ENCODE measurements at places on chromosomes 2 and 18.

GRCh38 chr2:223941579-223942277 is 3.4 kb downstream of the WDFY1 start:
- peak; percentile 73 for DNase-seq

DNA sequence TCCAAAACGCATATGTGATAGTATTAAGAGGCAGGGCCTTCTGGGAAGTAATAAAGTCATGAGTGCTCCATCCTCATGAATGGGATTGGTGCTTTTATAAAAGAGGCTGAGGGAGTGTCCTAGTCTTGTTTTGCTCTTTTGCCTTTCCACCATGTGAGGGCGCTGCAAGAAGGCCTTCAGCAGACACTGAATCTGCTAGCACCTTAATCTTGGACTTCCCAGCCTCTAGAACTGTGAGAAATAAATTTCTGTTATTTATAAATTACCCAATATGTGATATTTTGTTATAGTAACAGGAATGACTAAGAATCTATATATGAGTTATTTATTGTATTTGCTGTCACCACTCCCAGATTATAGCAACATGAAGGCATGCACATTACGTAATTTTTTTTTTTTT is 63.5 kb downstream of the PLA2R1 start:
- no peak for DNase-seq

DNA sequence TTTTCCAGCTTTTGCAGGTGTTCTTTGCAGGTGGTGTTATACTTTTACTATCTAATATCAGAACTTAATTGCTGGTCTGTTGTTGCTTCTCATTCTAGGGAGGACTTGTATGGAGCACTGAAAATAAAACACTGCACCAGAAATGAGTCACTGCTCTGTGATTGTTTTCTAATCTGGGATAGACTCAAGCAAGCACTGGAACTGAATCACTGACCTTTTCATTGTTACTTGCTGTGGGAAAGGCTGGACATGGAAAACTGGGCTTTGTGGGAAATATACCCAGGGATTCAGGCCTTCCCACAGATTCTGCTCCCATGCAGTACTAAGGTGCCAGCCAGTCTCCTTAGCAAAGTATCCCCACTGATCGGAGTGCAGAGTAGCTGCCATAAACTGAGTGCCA is 470.0 kb upstream of the GCFC2 start:
- no peak for DNase-seq

GRCh38 chr2:69013142-69013839 is at the start of gene ANTXR1:
Gene ANTXR1, plus strand, starts transcription at chr2:69013179. Its CDS starts 321 bp downstream, at chr2:69013500.
- DNase-seq = no peak

- DNase-seq = no peak
Observed at GRCh38 chr18:76589316-76589715, 94.3 kb upstream of the ZNF516 start.

DNA sequence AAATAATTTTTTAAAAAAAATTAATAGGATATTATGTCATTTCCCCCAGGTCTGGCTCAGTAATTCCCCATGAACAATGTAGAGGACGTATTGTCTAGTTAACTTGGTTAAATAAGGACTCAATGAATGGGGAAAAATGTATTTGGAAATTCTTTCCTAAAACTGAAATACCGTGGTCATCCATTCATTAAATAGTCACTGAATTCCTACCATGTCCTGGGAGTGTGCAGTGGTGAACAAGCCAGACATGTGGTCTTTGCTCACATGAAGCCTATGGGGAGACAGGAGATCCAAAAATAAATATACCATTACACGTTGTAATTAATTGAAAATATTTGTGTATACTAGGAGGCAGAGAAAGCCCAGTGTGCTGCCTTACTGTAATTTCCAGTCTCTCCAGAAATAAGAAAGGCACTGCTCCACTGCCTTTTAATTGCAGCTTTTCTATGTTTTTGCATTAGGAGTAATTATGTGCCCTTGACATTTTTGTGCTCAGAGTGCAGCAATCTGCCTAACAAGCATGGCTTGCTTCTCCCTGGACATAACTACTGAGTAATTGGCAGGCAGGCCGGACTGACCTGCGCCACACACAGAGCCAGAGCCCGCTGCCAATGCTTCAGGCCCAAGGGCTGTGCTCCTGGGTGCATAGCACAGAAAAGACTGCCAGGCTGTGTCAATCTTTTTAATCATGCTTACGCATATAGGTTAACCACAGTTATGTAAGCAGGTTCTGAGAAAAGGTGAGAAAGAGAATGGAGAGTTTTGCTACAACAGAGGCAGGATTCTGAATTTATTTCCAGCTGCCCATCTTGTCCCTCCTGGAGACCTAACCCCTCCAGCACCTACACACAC is 22.2 kb upstream of the TTC39C start:
- no peak for DNase-seq

DNA sequence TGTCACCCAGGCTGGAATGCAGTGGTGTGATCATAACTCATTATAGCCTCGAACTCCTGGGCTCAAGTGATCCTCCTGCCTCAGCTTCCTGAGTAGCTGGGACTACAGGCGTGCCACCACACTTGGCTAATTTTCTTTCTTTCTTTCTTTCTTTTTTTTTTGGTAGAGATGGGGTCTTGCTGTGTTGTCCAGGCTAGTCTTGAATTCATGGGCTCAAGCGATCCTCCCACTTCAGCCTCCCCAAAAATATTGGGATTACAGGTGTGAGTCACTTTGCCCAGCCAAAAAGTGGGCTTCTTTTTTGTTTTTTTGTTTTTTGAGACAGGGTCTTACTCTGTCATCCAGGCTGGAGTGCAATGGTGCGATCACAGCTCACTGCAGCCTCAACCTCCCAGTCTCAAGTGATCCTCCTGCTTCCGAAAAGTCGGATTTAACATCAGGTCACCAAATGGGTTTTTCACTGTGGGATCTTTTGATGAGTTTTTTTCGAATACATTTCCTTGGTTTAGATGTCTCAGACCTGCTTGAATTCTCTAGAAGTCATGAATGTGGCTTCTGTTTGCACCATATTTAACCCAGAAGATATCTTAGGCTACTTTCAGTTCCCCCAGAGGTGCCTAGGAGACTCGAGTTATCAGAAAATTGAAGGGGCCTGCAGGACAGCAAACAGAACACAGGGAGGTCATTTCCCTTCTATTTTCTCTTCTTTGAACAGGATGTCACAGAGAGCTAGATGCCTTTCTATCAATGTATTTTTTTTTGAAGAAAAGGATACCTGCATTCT is 8.9 kb downstream of the RAB31 start:
- DNase-seq = peak; percentile 35

DNA sequence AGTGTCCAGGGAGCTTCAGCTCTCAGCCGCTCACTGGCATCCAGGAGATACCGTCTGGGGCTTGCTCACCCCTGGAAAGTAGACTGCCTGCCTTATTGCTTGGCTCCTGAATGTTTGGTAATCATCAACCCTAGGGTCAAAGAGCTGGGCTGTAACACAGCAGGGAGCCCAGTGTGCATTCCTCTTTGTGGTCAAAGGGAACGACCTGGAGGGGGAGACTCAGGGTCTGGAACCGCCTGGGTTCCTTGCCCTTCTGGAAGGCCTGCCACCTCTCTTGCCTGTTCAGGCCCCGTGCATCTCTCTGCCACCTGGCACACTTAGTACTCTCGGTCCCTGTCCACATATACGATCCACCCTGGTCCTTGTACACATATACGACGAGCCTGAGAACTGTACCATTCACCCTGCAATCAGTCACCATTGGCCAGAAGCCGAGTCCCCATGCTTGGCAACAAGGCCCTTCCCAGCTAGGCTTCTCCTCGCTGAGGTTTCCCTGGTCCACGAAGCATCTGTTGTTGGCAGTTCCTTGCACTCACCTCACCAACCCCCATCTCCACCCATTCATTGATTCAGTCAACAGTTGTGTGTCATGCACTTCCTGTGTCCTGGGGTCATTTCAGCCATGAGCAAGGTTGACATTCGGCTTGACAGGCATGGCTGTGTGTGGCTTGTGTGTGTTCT is at the start of gene NAT8:
Gene NAT8 (minus strand): TSS at position 85 of the 681 bp plus-strand sequence. CDS start 794 bp downstream, outside the sequence.
- DNase-seq = no peak

GRCh38 chr2:174158003-174158402 is 90.3 kb downstream of the OLA1 start:
- peak; percentile 16 for DNase-seq

DNA sequence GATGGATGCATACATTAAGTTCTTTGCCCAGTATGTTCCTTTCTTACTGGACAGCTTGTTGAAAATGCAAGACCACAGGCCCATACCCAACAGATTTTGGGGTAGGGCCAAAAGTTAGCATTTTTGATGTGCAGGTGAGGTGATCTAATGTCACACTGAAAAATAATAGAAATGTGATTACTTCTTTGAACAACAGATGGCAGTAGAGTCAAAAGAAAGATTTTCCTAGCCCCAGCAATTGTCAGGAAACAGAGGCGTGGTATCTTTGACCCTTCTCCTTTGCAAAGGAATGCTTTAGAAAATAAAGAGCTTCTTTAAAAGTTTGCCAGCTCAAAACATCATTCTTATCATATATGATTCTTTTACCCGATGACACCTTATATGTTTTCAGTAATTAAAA is 343.6 kb upstream of the SYT4 start:
- DNase-seq = no peak

DNA sequence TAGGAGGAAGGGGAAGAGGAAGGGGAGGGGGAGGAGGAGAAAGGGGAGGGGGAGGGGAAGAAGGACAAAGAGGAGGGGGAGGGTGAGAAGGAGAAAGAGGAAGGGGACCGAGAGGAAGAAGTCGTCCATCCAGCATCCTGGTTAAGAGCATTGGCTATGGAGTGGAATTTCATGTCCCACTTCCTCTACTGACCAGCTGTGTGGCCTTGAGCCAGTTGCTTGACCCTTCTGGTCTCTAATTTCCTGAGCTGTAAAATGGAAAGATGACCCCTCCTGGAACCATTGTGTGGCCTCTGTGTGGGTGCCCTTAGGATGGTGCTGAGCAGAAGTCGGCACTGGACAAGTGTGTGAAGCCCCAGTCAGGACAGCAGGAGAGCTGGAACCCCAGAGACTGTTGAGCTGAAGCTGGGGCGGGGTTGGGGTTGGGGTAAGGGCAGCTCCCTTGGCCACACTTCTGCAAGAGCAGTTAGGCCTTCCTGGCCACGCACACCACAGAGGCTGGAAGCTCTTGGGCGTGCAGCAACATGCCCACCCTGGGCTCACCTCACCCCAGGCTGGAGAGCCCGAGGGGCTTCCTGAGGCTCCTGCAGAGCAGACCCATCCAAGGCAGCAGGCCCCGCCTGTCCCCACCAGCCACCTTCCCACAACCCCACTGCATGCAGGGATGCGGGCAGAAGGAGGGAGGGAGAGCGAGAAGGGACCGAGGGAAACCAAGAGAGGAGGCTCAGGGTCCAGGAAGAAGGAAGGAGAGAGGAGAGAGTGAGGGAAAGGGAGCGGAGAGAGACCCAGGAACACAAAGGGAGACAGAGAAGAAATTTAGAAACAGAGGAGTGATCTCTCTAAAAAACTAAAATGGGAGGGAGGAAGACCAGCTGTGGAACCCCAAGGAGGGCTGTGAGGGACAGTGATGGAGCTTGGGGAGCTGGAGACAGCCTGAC is 16.2 kb downstream of the ADRA2B start:
- no peak for DNase-seq

DNA sequence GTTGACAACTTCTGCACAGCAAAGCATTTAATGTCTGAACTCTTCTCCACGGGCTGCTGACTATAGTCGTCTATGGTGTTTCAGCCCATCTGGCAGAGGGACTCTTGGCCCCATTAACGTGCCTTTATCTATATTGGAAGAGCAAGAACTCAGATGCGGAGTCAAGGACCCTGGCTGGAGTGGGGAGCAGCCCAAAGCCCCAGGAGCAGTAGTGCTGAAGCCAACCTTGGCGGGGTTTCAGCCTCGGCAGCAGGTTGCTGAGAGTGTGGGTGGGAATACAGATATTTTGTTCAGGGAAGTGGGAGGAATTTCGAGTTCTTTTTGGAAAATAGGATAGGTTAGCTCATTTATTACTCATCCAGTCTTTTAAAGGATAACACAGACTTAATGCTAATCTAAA is 34.2 kb downstream of the TMEM17 start:
- no peak for DNase-seq

GRCh38 chr18:22332590-22332989 is 85.1 kb downstream of the CTAGE1 start:
- DNase-seq = no peak

DNA sequence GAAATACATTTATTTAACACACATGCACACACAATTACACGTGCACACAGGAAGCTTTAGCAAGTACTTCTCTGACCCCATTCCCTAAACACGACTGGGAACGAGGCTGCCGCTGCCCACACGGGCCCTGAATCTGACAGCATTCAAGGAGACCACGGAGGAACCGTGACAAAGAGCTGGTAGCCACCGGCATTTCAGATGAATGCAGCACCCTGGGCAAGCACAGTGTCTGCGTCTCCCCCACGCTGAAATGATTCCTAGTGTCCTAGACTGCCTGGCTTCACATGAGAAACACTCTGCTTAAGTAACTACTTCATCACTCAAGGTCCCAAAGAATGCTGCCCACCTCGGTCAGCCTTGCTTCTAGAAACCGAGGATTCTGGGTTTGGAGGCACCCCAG is 95.0 kb downstream of the HDAC4 start:
- no peak for DNase-seq

DNA sequence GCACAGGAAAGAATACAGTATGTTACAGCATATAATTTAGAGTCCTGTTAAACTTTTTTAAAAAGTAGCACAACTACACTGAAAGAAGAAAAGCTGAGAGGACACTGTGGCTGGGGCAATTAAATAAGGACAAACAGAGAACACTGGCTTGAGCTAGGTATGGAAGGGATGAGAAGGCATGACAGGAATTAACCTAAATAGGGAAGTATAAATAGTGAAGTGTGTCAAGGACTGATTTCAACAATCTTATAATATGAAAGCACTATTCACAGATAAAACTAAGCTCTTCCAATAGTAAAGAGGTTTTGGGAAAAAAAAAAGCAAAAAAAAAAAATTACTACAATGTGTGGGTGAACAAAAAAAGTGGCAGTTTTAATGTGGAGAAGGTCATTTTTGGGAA is 45.5 kb downstream of the PPP3R1 start:
- DNase-seq = no peak

- DNase-seq = no peak
Observed at GRCh38 chr18:21345840-21346239, 103.8 kb downstream of the GREB1L start.

DNA sequence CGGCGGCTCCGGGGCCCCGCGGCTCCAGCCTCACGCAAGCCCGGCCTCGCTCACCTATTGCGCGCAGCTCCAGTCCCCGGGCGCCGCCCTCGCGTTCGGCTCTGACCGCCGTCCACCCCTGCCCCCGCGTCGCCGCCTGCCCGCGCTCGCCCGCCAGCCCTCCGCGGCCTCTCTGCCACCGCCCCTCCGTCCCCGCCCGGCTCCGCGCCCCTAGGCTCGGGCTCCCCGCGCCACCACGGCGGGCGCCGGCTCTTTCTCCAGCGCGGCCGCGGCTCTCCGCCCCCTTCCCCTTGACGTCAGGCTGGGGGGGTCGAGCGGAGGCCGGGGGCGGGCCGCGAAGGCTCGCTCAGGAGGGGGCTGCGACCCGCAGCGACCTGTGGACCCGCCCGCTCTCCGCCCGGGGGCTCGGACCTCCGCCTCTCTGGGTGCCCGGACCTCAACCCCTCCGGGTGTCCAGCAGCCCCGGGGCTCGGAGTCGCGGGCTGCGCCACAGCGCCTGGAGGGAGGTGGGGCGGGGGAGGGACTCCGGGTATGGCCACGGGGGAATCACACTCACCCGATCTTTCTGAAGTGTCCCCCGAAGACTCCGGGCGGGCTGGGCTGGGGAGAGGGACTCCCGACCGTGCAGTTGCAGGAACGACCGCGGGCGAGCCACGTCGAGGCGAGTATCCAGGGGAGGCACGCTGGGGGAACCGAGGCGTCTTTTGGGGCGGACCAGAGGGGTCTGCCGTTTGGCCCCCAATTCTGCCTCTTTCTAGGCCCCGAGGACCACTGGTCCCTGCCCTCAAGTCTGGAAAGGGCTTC is at the start of gene SEMA4C:
Gene SEMA4C (minus strand): TSS at position 259 of the 804 bp plus-strand sequence. CDS start 2,194 bp downstream, outside the sequence.
- DNase-seq = no peak

GRCh38 chr2:237072067-237072931 is 13.4 kb upstream of the COPS8 start:
- no peak for DNase-seq
